ENCODE measurements at places on chromosomes 1 and 21.

DNA sequence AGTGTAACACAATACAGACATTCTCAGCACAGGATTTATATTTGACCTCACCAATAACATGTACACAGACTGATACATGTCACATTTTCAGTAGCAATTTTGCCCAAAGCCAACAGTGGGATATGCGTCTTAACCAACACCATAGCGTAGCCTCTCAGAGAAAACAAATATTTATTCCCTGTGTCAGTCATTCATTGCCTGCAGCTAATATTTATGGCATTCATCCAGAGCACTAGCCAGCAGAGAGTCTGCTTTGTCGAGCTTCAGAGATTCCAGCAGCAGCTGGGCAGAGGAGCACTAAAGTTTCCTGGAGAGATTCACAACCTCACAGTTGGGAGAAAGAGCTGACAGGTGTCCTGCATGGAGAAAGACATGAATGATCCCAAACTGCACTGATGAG is 400.7 kb upstream of the DAB1 start:
- H3K27ac ChIP-seq: no peak overlapping the region
- no peak for DNase-seq
- H3K4me1 ChIP-seq: no peaks in the 10 kb centered on the region
- no peaks in the 10 kb centered on the region for H3K36me3 ChIP-seq
- no peak overlapping the region for H3K4me3 ChIP-seq

DNA sequence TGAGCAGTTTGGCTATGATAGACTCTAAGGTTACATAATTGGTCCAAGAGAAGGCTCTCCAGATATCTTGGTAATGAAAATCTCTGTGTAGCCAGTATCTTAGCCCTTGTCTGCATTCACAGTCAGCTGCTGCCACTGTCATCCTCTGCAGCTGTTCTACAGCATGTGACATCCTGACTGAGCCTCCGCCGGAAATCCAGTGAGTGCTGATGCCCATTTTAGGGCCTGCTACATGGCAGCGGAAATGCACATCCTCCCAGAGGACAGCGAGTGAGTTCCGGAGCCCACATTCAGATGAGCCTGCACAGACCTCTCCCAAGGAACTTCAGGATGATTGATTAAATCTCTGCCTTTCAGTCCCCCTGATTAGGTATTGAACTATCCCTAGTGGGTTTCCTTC is 237.1 kb downstream of the HHIPL2 start:
- H3K4me1 ChIP-seq: no peaks in the 10 kb centered on the region
- H3K36me3 ChIP-seq: no peaks in the 10 kb centered on the region
- H3K4me3 ChIP-seq: no peak overlapping the region
- no peaks in the 10 kb centered on the region for H3K27me3 ChIP-seq
- peak; percentile 23 for DNase-seq

DNA sequence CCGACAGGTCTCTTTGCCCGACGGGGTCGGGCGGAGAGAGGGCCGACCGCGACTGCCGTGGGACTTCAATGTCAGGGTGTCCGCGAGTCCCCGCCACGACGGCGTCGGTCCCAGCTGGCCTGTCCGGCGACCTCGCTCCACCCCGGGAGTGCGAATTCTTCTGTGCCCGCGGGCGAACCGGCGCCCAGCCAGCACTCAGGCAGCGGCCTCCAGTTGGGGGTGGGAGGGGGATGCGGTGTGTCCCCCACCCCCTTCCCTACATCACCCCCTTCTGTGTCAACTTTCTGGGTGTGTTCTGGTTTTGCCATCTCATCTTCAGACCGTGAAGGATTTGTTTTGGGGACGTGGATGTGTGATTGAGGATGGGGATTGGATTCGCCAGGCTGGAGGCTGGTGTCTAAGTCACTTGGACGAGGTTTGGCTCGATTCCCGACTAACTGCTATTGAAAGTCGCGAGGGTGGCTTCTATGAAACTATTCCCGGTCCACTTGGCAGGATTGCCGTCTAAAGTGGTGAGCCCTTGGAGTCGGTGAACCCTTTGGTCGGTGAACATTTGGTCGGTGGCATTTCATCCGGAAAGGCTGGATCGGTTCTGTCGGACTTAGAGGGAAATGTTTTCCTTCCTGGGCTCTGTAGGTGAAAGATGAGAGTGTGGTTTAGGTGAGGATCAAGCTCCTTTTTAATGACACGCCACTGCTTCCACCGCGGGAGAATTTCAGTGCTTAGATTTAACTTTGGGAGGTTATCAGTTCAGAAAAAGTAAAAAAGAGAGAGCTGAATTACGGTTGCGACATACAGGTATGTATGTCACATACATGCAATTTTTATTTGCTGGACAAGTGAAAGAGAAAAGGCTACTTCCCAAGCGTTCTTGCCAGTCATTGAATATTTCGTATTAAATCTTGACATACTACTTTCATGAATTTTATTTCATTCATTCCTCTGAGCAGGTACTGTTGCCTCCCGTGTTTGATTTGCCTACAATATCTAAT is 771 bp downstream of the ABCD3 start:
- peak overlapping the region; percentile 79 for H3K4me3 ChIP-seq
- DNase-seq: no peak
- H3K27ac ChIP-seq: peak overlapping the region; percentile 76
- H3K4me1 ChIP-seq: peaks cover 10% of the 10 kb centered on the region

DNA sequence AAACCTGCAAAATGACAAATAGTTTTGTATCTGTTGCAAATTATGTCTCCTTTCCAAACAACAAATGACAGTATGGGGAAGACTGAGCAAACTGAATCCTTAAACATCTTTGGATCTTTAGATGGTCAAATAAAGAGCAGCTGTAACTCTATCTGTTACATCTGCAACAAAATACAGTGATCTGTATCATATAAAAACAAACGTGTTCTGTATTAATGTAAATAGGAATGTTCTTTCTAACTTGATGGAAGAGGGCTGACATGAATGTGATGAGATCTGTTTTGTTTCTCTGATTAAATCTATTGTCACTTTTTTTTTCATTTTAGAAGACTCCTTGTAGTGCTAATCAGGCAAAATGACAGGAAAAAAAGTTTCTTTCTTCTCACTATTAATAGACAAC is 159.5 kb downstream of the GPATCH2 start:
- no peaks in the 10 kb centered on the region for H3K36me3 ChIP-seq
- H3K27me3 ChIP-seq: no peaks in the 10 kb centered on the region
- DNase-seq: no peak
- H3K4me1 ChIP-seq: no peaks in the 10 kb centered on the region
- H3K27ac ChIP-seq: no peak overlapping the region
- H3K4me3 ChIP-seq: no peak overlapping the region

DNA sequence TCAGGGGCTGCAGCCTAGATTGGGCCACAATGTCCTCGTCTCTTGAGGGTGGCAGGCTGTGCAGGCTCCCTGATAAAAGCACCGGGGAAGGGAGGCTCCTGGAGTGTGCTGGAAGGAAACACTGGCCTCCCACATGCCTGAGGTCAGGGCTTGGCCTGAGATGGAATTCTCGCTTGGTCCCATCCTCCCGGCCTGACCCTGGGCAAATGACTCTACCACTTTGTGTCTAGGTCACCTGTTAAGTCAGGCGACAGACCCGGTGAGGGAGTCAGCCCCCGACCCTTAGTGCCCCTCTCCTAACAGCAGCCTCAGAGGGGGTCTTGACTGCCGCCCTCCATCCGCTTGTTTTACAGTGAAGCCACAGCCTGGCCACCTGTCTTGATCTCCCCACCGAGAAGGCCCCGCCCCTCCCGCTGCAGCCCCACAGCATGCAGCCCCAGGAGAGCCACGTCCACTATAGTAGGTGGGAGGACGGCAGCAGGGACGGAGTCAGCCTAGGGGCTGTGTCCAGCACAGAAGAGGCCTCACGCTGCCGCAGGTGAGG is 2.5 kb downstream of the SMIM1 start:
- H3K36me3 ChIP-seq: peaks cover 19% of the 10 kb centered on the region
- no peak for DNase-seq
- no peak overlapping the region for H3K4me3 ChIP-seq
- H3K27ac ChIP-seq: no peak overlapping the region
- peaks cover 12% of the 10 kb centered on the region for H3K4me1 ChIP-seq

- DNase-seq: no peak
- no peaks in the 10 kb centered on the region for H3K27me3 ChIP-seq
- no peak overlapping the region for H3K4me3 ChIP-seq
- H3K36me3 ChIP-seq: no peaks in the 10 kb centered on the region
- H3K4me1 ChIP-seq: no peaks in the 10 kb centered on the region
- H3K27ac ChIP-seq: no peak overlapping the region
Observed at GRCh38 chr1:203097001-203097400, 11.2 kb upstream of the MYOG start.

GRCh38 chr21:31111093-31111492 is 72.8 kb upstream of the KRTAP19-8 start:
- H3K4me1 ChIP-seq: no peaks in the 10 kb centered on the region
- no peak overlapping the region for H3K4me3 ChIP-seq
- H3K36me3 ChIP-seq: no peaks in the 10 kb centered on the region
- H3K27ac ChIP-seq: no peak overlapping the region
- no peaks in the 10 kb centered on the region for H3K27me3 ChIP-seq
- no peak for DNase-seq

GRCh38 chr1:202349206-202349928 is 868 bp downstream of the PPP1R12B start:
- H3K27ac ChIP-seq: peak overlapping the region; percentile 73
- peaks cover 6% of the 10 kb centered on the region for H3K36me3 ChIP-seq

DNA sequence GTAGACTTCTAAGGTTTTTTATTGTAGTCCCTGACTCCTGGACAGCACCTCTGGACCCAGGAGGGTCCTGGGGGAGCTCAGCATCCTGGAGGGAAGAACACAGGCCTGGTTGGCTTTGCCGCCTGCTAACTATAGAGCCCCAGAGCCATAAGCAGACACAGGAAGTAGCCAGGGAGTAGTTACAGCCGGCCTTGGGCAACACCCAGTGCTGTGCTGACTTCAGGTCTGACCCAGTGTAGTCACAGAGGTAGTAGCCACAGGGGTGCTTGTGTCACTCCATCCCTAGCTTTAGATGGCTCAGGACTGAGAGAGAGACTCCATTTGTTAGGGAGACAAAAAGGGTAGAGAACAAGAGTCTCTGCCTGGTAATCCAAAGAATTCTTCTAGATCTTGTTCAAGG is 21.9 kb downstream of the MCOLN2 start:
- no peak overlapping the region for H3K27ac ChIP-seq
- H3K36me3 ChIP-seq: no peaks in the 10 kb centered on the region
- H3K4me1 ChIP-seq: peaks cover 23% of the 10 kb centered on the region
- H3K27me3 ChIP-seq: no peaks in the 10 kb centered on the region
- H3K4me3 ChIP-seq: no peak overlapping the region

DNA sequence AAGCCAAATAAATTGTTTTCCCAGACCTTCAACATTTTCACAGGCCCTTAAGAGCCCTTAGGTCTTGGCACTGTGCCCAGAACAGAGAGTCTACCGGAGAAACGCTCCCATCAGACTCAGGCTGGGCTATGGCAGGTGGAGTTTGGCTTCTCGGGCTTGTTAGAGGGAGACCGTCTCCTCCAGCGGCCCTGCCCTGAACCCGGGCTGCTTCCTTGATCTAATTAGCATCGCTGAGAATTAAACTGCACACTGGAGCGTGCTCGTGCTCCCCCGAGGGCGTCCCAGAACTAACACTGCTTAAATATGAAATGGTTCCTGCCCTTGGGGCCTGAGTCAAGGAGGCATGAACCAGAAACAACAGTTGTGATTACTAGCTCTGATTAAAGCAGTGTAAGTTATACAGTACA is 634.4 kb downstream of the MATN1 start:
- H3K27ac ChIP-seq: no peak overlapping the region
- no peaks in the 10 kb centered on the region for H3K4me1 ChIP-seq
- no peak for DNase-seq
- no peak overlapping the region for H3K4me3 ChIP-seq
- H3K27me3 ChIP-seq: no peaks in the 10 kb centered on the region
- H3K36me3 ChIP-seq: no peaks in the 10 kb centered on the region

DNA sequence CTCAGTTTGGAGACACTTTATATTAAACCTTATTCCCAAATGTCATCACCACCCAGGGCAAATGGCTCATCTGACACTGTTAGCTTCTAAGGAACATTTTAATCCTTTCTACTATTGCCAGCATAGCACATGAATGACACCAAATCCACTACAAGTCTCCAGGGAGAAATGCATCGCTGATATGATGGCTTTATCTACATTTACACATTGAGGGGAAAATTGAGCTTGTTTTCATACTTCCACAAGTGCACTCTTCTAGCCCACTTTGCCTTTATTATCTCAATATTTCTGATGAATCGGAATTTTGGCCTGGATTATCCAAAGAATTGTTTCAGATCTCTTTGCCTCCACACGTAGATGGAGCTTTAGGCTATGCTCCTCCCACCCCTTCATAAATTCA is 75.4 kb downstream of the RUNX1 start:
- H3K4me1 ChIP-seq: peaks cover 68% of the 10 kb centered on the region
- peak overlapping the region; percentile 70 for H3K27ac ChIP-seq

DNA sequence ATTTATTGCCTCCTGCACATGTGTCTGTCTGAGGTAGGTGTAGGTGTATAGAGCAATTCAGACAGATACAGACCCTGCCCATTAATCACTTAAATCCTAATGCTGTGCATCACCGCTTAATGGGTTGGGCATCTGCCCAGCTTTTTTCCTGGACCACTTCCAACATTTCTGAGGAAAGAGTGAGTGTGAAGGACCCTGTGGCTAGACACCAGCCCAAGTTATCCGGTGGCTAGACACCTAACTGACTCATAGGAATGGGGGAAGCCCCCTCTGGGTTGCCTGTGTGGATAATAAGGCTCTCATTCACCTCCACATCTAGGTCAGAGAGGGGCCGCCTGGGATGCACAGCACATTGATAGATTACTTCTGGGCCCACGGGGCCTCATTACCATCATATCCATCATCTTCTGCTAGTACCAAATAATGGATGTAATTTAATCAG is 121.1 kb upstream of the RAVER2 start:
- H3K36me3 ChIP-seq: no peaks in the 10 kb centered on the region
- no peaks in the 10 kb centered on the region for H3K4me1 ChIP-seq
- H3K27me3 ChIP-seq: no peaks in the 10 kb centered on the region
- no peak overlapping the region for H3K4me3 ChIP-seq

DNA sequence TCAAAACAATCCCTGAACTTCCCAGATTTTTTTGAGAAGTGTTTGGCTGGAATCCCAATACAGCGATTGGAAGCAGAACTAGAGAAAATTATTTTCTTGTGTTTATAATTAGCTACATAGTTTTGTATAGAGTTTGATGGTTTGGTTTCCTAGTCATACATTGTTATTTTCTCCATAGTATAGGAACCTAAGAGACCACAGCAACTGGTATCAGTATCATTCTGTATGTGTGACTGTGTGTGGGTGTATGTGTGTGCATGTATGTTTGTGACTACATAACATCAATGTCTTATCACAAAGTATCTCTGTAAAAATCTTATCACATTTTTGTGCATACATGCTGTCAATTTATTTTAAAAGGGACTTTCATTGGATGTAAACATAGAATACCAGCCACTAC is 780.5 kb downstream of the MRPL39 start:
- no peaks in the 10 kb centered on the region for H3K27me3 ChIP-seq
- DNase-seq: no peak
- no peaks in the 10 kb centered on the region for H3K36me3 ChIP-seq
- H3K4me1 ChIP-seq: no peaks in the 10 kb centered on the region
- no peak overlapping the region for H3K4me3 ChIP-seq

GRCh38 chr1:210292231-210292871 is 36.4 kb upstream of the HHAT start:
- peaks cover 3% of the 10 kb centered on the region for H3K27me3 ChIP-seq
- no peaks in the 10 kb centered on the region for H3K36me3 ChIP-seq
- H3K4me1 ChIP-seq: no peaks in the 10 kb centered on the region
- DNase-seq: no peak
- no peak overlapping the region for H3K27ac ChIP-seq

Data from naive thymus-derived CD4-positive, alpha-beta T cell (primary cell).